ENCODE measurements at places on chromosomes 3 and 15. TPM values are rescaled to one million over a fixed set of nuclear protein-coding genes. Genes with fewer than 3 reads are reported as not detected.

- H3K4me1 ChIP-seq: peaks cover 20% of the 10 kb centered on the region
- DNase-seq: peak; percentile 33
- H3K36me3 ChIP-seq: peaks cover 4% of the 10 kb centered on the region
- no peak overlapping the region for H3K27ac ChIP-seq
- no peak overlapping the region for H3K4me3 ChIP-seq
These were observed 27.6 kb upstream of the VILL start for GRCh38 chr3:37963016-37963415.

- H3K27me3 ChIP-seq: no peaks in the 10 kb centered on the region
- peaks cover 25% of the 10 kb centered on the region for H3K4me1 ChIP-seq
- no peaks in the 10 kb centered on the region for H3K36me3 ChIP-seq
- DNase-seq: no peak
- H3K4me3 ChIP-seq: no peak overlapping the region
These were observed 378.1 kb upstream of the TGFBR2 start for GRCh38 chr3:30228302-30228631.

DNA sequence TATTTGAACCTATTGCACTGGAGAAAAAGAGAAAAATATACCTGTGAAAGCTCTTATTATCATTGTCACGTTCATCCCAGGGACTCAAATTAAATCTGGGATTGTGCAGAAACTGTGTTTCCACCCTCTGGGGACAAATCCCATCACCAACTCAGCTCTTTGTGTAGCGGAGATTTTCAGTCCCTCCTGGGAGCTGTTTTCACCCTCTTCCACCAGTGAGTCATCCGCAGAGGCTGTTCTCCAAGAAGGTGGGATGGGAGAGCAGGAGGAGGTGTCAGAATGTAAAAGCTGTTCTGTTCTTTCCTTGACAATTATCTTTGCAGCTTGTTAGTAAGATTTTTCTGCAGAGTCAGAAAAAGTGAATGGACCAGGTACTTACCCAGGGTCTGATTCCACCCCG lies 28.0 kb downstream of the SV2B start:
- peaks cover 18% of the 10 kb centered on the region for H3K4me1 ChIP-seq
- no peaks in the 10 kb centered on the region for H3K27me3 ChIP-seq
- DNase-seq: no peak
- no peak overlapping the region for H3K4me3 ChIP-seq
- H3K27ac ChIP-seq: no peak overlapping the region

DNA sequence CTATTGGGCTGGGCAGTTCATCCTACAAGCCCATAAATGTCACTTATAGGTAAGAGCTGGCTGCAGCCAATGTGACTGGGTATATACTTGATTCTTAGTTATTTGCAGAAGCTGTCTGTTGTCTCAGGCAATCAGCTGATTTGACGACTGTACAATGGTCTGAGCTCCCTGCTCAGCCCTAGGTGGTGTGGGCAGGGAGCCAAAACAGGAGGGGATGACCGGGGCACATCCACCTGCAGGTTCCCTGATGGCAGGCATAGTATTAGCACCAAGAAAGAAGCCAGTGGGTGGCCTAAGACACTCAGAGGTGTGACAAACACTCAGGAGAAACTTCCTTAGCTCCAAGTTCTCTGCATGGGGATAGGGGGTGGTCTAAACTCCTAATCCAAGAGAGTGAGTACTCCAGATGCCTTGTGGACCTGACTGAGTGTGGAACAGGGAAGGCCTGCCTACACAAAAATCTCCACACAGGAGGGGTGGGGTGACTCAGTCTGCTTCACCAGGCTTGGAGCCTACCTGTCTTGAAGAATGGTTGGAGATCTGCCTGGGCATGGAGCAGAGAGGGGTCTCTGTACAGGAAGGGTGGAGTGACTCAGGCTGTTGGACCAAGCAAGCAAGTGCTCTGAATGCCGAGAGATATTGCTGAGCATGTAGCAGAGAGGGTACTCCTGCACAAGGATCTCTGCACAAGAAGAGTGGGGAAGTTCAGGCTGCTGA lies 690.4 kb upstream of the NAALADL2 start:
- H3K27ac ChIP-seq: no peak overlapping the region
- peaks cover 4% of the 10 kb centered on the region for H3K4me1 ChIP-seq
- no peaks in the 10 kb centered on the region for H3K27me3 ChIP-seq
- H3K36me3 ChIP-seq: no peaks in the 10 kb centered on the region

DNA sequence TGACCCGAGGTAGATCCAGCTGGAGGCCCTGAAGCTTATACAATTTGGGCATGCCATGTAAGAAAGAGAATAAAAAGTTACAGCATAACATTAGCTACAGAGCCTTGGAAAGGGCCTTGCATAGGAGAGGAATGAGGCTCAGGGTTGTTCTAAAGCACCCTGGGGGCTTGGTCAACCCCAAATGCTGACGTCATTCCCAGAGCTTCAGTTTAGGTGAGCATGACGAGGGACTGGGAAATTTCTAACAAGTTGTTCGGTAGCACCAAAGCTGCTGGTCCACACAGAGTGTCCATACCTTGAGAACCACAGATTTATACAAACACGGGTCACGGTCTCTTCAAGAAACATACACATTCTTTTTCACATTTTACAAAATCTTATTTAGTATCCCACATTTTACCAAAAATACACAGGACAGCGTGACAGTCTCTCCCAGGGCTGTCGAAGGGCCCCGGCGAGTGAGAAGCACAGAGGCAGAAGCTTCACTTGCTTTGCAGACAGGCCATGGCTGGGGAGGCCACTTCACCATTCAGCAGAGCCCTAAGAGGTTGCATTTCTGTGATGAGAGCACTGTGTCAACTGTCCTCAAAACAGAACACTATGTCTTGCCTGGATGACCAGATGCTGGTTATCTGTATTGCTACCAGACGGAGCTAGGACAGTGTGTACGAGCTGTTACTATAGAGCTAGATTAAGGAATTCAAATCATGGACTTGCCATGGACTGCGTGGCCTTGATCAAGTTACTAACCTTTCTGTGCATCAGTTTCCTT lies 68.2 kb upstream of the ARRDC4 start:
- no peak overlapping the region for H3K27ac ChIP-seq
- no peak overlapping the region for H3K4me3 ChIP-seq
- H3K36me3 ChIP-seq: no peaks in the 10 kb centered on the region
- H3K4me1 ChIP-seq: no peaks in the 10 kb centered on the region

DNA sequence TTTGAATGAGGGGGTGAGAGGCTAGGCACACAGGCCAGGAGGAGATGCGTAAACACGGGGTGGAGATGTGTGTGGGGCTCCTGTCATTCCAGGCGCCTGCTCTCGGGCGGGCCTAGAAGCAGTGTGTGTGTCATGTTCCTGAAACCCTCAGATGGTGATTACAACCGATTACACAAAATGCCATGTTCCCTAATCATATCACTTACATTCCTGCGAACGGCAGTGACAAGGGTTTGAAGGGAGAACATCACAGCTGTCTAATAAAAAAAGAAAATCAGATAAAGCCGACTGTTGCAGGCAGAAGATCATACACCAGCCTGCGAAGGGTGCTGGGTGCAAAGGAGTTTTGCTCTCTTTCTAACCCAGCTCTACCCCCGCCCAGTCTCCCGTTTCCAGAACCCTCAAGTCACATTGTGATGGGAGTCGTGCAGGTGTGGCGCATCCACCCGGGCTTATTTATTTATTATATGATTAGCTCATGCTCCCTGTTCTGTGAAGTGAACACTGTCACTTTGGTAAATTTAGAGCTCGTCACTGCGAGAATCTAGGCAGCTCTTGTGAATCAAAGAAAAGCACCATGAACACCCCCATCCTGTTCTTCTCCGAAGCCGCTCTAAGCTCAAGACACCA lies 140.3 kb downstream of the NR2F2 start:
- H3K4me1 ChIP-seq: no peaks in the 10 kb centered on the region
- H3K27ac ChIP-seq: no peak overlapping the region

- H3K27me3 ChIP-seq: no peaks in the 10 kb centered on the region
- no peak overlapping the region for H3K27ac ChIP-seq
- H3K4me1 ChIP-seq: no peaks in the 10 kb centered on the region
- no peak for DNase-seq
These were observed 85.8 kb downstream of the GREM1 start for GRCh38 chr15:32803631-32804030.

DNA sequence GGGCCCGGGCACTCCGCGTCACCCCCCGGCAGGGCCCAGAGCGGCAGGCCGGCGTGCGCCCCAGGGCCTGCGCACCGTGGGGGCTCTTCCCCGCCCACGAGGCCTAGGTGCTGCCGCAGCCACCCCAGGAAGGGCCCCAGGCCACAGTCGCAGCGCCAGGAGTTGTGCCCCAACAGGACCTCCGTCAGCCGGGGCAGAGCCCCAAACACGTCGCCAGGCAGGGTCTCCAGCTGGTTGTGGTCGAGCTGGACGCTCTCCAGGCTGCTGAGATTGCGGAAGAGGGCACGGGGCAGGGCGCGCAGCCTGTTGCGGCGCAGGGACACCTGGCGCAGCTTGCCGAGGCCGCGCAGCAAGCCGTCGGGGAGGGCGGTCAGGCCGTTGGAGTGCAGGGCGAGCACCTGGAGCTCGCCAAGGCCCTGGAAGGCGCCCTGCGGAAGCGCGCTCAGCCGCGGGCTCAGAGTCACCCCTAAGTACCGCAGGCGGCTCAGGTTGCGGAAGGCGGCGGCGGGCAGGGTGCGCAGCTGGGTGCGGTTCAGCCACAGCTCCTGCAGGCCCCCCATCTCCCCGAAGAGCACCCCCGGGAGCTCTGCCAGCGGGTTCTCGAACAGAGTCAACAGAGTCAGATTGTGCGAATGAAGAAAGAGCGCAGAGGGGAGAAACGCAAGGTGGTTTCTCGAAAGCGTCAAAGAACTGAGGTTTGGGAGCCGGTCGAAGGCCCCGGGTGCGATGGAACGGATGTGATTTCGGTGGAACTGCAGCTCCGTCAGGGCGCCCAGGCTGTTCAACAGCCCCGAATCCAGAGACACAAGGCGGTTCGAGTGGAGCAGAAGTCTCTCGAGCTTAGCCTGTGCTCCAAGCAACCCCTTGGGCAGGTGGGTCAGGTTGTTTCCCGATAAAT lies 2.0 kb downstream of the GP5 start:
- DNase-seq: no peak
- H3K36me3 ChIP-seq: no peaks in the 10 kb centered on the region
- peaks cover 56% of the 10 kb centered on the region for H3K27me3 ChIP-seq
- no peak overlapping the region for H3K27ac ChIP-seq
- H3K4me1 ChIP-seq: peaks cover 8% of the 10 kb centered on the region

DNA sequence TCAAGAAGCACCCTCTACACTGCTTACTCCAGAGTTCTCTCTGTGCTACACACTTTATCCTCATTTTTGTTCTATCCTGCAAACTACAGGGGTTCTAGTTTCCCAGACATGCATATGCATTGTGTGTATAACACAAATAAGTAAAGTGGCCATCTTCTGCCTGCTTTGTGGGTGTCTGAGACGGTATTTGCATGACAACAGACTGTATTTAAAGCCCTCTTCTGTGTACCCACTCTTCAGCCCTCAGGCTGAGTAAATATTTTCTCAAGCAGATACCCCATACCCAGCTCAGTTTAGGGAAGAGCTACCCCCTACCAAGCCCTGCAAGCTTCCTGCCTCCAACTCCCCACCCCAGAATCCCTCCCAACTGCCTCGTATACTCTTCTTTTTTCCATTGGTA lies 31.7 kb downstream of the SYNPR start:
- peaks cover 33% of the 10 kb centered on the region for H3K27me3 ChIP-seq
- H3K4me3 ChIP-seq: no peak overlapping the region
- H3K4me1 ChIP-seq: peaks cover 4% of the 10 kb centered on the region
- DNase-seq: no peak

DNA sequence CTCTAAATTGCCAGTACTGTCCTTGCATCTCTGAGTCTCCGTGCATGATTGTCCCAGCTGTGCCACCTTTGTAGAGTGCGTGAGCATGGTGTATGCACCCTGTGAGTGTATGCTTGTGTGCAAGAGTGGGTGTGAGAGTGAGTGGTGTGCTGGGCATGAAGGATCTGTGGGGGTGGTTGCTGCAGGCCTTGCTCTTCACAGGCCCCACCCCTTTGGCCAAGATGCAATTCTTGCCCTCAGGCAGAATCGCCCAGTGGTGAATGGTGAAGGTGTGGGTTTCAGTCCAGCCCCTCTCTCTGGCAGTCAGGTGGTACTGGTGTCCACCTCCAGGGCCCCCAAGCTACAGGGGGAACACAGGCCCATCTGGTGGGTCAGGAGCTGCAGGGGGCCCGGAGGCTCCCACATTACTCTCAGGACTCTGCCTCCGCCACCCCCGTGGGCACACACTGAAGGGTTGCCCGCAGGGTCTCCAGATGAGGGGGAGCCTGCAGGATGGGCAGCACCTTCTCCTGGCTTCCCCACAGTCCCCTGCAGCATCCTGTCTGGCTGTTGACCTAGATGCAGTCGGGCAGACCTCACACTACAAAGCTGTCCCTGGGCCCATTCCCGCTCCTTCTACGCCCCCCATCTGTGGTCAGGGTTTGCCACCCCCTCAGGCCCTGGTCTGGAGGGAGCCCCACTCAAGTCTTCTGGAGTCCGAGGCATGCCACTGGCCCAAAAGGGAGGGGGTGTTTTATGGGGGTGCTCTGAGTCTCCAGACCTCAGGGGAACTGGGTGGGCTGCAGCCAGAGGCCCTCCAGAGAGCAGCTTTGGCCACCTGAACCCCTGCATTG lies 8.3 kb upstream of the ROPN1B start:
- H3K36me3 ChIP-seq: no peaks in the 10 kb centered on the region
- H3K4me1 ChIP-seq: no peaks in the 10 kb centered on the region
- no peak overlapping the region for H3K4me3 ChIP-seq

DNA sequence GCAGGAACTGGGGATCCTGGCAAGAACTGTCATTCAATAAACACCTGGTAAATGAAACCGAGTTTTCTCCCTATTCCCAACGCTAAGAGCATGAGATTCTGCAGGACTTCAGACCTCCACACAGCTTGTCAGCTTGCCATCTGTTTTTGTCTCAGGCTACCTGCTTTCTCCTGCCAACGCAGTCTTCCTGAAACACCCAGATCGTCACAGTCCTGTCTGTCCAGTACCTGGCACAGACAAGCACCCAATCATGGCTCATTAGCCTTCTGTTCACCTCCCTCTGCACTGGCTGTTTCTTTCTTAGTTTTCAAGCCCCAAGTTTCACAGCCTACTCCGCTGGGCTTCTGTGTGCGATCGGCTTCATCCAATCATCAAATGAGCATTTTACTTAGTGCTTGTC lies 5.0 kb downstream of the SLC12A8 start:
- H3K36me3 ChIP-seq: no peaks in the 10 kb centered on the region
- peaks cover 3% of the 10 kb centered on the region for H3K27me3 ChIP-seq
- no peak overlapping the region for H3K27ac ChIP-seq
- no peak for DNase-seq
- no peak overlapping the region for H3K4me3 ChIP-seq

- H3K27me3 ChIP-seq: no peaks in the 10 kb centered on the region
- H3K4me1 ChIP-seq: no peaks in the 10 kb centered on the region
- peak; percentile 62 for DNase-seq
- H3K4me3 ChIP-seq: no peak overlapping the region
These were observed 175.8 kb downstream of the FOXB1 start for GRCh38 chr15:60179786-60180391.

GRCh38 chr3:171404376-171404967 lies 55.7 kb downstream of the TNIK start:
- no peaks in the 10 kb centered on the region for H3K4me1 ChIP-seq
- H3K36me3 ChIP-seq: no peaks in the 10 kb centered on the region
- H3K27me3 ChIP-seq: no peaks in the 10 kb centered on the region

Gene IL17RB
- total RNA-seq: 5.5 TPM

Gene SOX14
- not detected for total RNA-seq

Gene AMIGO3
- total RNA-seq: not detected

Gene UROC1
- not detected for total RNA-seq

Gene SCAP
- 33.0 TPM for total RNA-seq

Gene RPUSD3
- total RNA-seq: 50.2 TPM

Measured in neural progenitor cell (in vitro differentiated cells).